Esophagus muscularis mucosa (tissue), 4 donors: ENCODE measurements at places on chromosomes 12 and 14. TPM values are rescaled to one million over a fixed set of nuclear protein-coding genes. Genes with fewer than 3 reads are reported as not detected.

DNA sequence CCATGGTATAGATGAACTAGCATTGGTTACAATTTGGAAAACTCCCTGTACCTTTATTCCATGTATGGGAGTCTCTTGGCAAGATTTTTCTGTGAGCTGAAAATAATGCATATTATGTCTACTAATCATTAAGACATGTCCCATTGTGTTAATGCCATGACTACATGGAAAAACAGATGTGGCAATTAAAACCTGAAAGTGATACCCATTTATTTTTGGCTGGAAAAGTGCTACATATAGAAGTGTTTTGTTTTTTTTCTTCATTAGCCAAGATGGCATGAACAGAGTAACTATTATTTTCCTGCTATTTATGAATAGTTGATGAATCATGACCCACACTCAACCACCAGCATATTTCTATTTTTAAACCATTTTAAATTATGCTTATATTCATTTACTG, 58.2 kb downstream of the ALG10B start:
- no peak for DNase-seq

- DNase-seq = no peak
Measured at GRCh38 chr14:44339231-44339630, 167.9 kb downstream of the FSCB start.

DNA sequence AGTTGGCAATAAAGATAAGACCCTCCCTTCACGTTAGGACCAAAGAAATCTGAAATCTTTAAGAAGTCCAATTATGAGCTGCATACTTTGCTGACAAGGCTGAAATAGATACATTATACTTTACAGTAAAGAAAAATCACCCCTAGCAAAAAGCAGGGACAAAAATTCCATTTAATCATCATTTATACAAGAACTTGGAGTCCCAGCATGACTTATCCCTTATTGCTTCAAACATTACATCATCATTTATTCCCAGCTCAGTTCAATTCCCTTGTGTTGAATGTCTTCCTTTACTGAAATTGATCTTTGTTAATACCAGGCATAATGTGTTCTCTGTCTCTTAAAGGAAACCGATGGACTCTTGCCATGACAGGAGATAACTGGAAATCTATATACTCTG, 449.6 kb upstream of the CCDC196 start:
- DNase-seq = no peak

DNA sequence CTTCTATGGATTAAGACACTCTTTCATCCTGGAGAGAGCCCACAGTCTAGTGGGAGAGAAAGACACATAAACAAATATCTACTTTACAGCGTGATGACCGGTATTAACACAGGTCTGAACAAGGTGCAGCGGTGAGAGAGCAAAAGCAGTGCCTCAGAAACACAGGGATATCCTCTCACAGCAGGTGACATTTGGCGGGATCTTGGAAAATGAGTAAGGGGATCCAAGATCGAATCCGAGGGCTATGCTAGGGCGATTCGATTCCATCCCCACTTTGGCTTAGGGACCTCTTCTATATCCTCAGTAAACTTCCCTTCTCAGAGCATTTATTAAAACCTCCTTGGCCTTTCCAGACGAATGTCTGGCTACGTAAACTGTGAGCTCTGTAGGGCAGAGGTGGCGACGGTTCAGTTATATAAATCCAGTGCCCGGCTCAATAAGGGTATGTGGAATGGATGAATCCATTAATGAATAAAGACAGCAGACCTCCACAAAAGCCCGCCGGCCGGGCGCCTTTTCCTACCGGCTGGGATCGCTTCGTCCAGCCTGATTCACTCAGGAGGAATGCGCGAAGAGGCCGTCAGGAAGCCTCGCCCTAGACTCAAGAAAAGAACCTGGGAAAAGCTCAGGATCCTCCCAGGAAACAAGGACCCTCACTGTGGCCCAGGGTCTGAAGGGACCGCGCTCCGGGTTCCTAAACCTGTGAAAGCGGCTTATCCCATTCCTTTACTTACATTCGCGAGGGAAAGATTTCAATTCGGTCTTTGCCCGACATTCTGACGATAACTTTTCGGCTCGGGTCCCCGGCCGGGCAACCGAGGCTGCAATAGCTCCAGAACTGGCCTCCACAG, 455 bp downstream of the ATP6V1D start:
- no peak for DNase-seq

OTOGL gene
- 0.83 TPM for total RNA-seq
